ENCODE measurements at places on chromosomes 7 and 10.

DNA sequence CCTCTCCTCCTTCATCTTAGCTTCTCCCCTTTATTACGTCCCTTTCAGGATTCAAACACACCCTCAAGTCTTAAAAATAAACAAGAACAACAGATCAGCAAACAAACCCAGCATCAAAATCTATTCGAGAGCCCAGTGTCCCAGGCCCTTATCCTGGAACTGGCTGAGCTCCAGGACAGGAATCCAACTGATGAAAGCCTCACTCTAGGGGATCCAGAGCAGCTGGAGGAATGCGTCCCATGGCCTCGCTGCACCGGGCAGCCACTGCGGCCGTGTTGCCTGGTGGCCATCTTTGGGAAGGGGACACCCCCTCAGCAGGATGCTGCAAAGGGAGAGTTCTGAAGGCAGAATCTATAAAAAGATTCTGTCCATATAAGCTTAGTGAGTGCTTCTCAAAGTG lies 156.5 kb upstream of the BMPER start:
- H3K36me3 ChIP-seq = no peaks in the 10 kb centered on the region
- H3K4me1 ChIP-seq = peaks cover 3% of the 10 kb centered on the region

DNA sequence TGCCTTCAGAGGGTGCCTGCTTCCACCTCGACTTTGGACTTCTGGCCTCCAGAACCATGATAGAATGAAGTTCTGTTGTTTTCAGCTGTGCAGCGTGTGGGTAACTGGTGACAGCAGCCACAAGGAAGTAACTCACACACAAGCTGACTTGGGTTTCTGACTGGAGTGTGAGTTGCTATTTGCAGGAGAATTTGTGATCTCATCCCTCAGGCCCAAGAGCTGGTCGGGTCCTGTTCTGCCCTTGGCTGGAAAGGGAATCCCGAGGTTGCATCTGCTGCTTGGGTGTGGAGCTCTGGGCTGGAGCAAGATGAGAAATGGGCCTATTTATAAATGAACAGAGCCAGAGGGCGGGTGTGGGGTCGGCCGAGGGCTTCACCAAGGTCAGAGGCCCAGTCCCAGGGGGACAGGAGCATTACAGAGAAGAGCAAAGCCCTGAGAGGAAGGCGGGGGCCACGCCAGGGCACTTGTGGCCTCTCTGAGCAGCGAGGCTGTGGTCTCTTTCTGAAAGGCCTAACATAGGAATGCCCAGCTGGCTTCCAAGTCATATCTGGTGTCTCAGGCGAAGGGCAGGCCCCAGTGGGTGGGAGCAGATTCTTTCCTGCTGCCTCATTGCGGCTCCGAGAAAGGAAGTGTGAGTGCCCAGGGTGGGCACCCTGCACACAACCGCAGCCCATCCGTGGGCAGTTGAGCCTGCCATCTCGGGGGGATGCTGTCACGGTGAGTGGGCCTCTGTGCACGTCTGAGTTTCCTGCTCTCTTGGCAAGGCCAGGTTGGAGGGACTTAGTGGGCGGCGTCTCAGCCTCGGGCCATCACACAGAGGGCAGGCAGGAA lies 26.5 kb upstream of the C10orf71 start:
- H3K36me3 ChIP-seq = no peaks in the 10 kb centered on the region
- no peak overlapping the region for H3K4me3 ChIP-seq
- H3K4me1 ChIP-seq = peaks cover 5% of the 10 kb centered on the region

GRCh38 chr10:123996302-123996701 lies 97.1 kb downstream of the CHST15 start:
- H3K27ac ChIP-seq = no peak overlapping the region
- H3K4me1 ChIP-seq = peaks cover 8% of the 10 kb centered on the region
- DNase-seq = no peak
- no peak overlapping the region for H3K4me3 ChIP-seq

DNA sequence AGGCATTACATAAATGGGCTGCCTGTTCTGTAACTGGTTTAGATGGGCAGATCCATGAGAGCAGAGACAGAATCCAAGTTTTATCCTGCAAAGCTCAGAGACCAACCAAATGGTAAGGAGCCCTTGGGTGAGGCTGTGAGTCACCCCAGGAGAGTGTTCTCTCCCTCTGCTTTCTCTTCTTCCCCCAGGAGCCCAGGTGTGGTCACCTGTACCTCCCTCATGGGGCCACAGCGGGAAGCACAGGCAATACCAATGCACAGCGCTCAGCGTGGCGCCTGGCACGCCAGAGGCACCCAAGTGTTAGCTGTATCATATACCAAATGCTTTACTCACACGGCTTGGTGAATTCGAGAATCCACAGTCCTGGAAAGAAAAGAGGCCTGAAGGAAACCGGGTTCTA lies 39.4 kb downstream of the CTBP2 start:
- DNase-seq = peak; percentile 43
- H3K4me1 ChIP-seq = peaks cover 2% of the 10 kb centered on the region
- H3K4me3 ChIP-seq = no peak overlapping the region
- H3K27ac ChIP-seq = no peak overlapping the region
- peaks cover 16% of the 10 kb centered on the region for H3K36me3 ChIP-seq

- peaks cover 32% of the 10 kb centered on the region for H3K4me1 ChIP-seq
- no peak overlapping the region for H3K4me3 ChIP-seq
These were observed 19.8 kb downstream of the TSPAN14 start for GRCh38 chr10:80473692-80474596.

- H3K36me3 ChIP-seq = no peaks in the 10 kb centered on the region
- no peak overlapping the region for H3K27ac ChIP-seq
- H3K4me3 ChIP-seq = peak overlapping the region; percentile 56
- H3K4me1 ChIP-seq = peaks cover 10% of the 10 kb centered on the region
- no peak for DNase-seq
- H3K27me3 ChIP-seq = peaks cover 39% of the 10 kb centered on the region
These were observed 1.3 kb downstream of the NRCAM start for GRCh38 chr7:108454674-108455550.

GRCh38 chr10:113057948-113058522 lies 108.0 kb downstream of the TCF7L2 start:
- no peaks in the 10 kb centered on the region for H3K27me3 ChIP-seq
- peaks cover 54% of the 10 kb centered on the region for H3K4me1 ChIP-seq
- no peaks in the 10 kb centered on the region for H3K36me3 ChIP-seq
- DNase-seq = no peak

DNA sequence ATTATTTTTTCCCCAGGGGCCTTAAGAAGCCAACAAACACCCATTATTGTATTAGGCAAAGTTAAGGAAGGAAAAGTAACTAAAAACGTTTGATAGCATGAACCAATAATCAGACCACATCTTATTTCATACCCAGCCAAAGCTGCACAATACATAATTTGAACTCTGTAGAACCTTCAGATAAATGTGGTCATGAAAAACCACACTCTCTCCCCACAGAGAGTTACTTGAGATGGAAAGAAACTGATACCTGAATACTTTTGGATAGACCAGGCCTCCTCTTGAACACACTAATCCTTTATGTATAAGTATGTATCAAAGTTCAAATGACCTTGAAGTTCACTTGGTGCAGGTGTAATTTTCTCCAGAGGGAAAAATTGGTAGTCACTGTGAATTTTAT lies 146.6 kb upstream of the FAM13C start:
- no peak overlapping the region for H3K4me3 ChIP-seq
- no peaks in the 10 kb centered on the region for H3K36me3 ChIP-seq
- no peak for DNase-seq
- H3K4me1 ChIP-seq = no peaks in the 10 kb centered on the region
- no peak overlapping the region for H3K27ac ChIP-seq

GRCh38 chr10:10959666-10960065 lies 58.0 kb upstream of the CELF2 start:
- H3K36me3 ChIP-seq = no peaks in the 10 kb centered on the region
- no peak overlapping the region for H3K4me3 ChIP-seq
- H3K4me1 ChIP-seq = no peaks in the 10 kb centered on the region
- H3K27me3 ChIP-seq = no peaks in the 10 kb centered on the region
- no peak overlapping the region for H3K27ac ChIP-seq

DNA sequence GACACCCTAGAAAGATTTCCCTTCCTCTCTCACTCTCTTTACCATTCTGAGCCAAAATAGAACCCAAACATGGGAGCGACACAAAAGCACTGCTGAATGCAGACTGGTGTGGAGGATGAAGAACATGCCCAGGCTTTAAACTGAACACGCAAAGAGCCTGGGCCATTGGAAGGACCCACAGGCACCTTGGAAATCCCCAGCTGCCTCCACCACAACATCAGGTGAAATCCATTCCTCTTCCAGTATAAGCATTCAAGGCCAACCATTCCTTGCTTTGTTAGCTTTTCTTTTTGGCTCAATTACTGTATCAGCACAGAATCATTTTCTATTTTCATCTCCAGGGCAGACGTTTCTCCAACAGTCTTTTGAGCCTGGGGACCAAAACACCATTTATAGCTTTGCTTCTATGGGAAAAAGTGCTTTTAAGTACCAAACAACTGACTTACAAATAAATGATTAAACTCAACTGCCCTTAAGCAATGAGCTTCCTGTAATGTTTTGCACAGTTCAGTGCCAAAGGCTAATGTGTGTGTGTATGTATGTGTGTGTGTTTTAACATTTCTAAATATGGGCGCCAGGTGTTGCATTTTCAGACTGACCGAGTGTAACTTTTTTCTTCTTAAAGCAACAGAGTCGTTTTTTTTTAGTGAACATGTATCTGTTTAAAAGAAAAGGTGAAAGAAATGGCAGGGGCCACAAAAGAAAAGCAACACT lies 16.2 kb upstream of the BLNK start:
- no peaks in the 10 kb centered on the region for H3K36me3 ChIP-seq
- H3K27ac ChIP-seq = peak overlapping the region; percentile 65
- no peak overlapping the region for H3K4me3 ChIP-seq
- no peaks in the 10 kb centered on the region for H3K27me3 ChIP-seq

DNA sequence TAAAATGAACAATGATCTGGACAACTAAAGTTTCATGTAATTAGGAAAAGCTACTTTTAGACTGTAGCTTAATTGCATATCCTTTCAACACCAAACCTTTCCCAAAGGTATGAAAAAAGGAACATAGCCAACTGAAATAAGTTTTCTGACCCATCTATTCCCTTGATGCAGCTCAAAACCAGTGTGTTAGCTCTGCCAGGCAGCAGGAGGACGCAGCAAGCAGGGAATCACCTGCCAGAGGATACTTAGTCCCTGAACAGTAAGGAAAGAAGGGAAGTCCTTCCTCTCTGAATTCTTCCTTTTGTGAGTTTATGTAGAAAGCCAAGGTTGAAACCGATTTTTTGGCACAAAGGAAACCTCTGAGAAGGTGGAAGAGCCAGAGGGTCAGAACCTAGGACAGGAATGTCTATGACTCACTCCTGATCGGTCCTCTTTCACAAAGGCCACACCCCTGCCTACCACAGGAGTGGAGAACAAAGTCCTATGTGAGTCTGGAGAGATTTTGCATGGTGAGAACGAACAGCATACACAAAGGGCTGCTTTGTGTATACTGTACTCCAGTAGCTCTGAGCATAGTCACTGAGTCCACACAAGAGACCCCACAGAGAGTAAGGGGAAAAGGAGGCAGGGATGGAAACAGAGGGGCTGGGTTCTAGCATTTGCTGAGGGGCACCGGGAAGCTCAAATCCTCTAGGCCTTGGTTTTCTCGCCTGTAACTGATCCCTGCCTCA lies 68.8 kb upstream of the GSDME start:
- no peaks in the 10 kb centered on the region for H3K27me3 ChIP-seq
- peaks cover 7% of the 10 kb centered on the region for H3K4me1 ChIP-seq
- no peak overlapping the region for H3K27ac ChIP-seq
- H3K36me3 ChIP-seq = peaks cover 2% of the 10 kb centered on the region

DNA sequence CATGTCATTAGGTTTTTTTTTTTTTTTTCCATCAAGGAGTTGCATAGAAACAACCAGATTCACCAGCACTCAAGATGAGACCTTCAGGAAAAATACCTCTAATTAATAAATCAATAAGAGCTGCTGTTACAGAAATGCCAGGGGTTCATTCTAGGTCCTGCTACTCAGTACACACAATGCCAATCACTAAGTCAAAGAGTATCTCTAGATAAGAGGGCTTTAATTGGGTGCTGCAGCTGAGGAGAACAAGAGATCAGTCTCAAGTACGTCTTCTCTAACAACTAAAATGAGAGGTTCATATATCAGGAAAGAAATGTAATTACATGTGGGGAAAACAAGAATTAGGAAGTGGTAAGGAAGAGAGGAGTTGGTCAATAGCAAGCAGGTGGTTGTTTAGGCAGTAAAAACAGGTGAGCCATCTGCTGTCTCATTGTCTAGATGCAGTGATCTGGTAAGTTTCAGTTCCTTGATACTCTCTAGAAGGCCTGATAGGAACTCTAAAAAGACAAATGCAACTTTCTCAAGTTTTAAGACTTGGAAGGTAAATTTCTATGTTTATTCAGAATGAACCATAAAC lies 272.9 kb upstream of the ZWINT start:
- no peaks in the 10 kb centered on the region for H3K4me1 ChIP-seq
- H3K4me3 ChIP-seq = no peak overlapping the region
- no peaks in the 10 kb centered on the region for H3K27me3 ChIP-seq
- H3K36me3 ChIP-seq = no peaks in the 10 kb centered on the region
- H3K27ac ChIP-seq = no peak overlapping the region

GRCh38 chr10:44306147-44306710 lies 78.7 kb downstream of the CXCL12 start:
- no peak for DNase-seq
- H3K27me3 ChIP-seq = no peaks in the 10 kb centered on the region
- H3K27ac ChIP-seq = no peak overlapping the region
- no peaks in the 10 kb centered on the region for H3K36me3 ChIP-seq
- no peak overlapping the region for H3K4me3 ChIP-seq

GRCh38 chr7:71995111-71995510 lies 417.0 kb downstream of the CALN1 start:
- no peak overlapping the region for H3K4me3 ChIP-seq
- no peaks in the 10 kb centered on the region for H3K4me1 ChIP-seq
- no peak overlapping the region for H3K27ac ChIP-seq
- no peaks in the 10 kb centered on the region for H3K27me3 ChIP-seq
- no peaks in the 10 kb centered on the region for H3K36me3 ChIP-seq
- DNase-seq = no peak

DNA sequence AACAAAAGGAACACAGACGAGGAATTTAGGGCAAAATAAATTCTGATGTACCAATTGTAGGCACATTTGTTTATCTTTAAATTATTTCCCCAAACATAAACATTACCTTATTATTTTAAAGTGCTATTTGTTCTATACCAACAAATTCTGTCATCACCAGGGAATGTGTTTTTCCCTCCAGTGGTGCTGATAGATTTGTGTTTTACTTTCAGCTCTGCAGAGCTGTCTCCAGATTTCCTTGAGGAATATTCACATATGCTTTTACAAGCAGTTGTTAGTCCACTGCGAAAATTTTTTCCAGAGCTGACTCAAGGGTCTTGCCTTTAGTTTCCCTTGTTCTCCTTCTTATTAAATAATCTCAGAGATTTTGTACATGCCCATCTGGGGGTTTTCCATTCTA lies 362.8 kb downstream of the PHF14 start:
- DNase-seq = no peak
- no peak overlapping the region for H3K4me3 ChIP-seq
- H3K36me3 ChIP-seq = no peaks in the 10 kb centered on the region
- no peak overlapping the region for H3K27ac ChIP-seq
- no peaks in the 10 kb centered on the region for H3K4me1 ChIP-seq
